ENCODE measurements at places on chromosomes 3 and 15.

GRCh38 chr15:80578206-80578595, 116.9 kb upstream of the ABHD17C start:
- DNase-seq = no peak

- no peak for DNase-seq
These were observed 166.3 kb upstream of the CHRM5 start for GRCh38 chr15:33801954-33802353.

GRCh38 chr15:48784756-48785155, 26.1 kb downstream of the CEP152 start:
- no peak for DNase-seq

GRCh38 chr3:16462679-16463078, 50.8 kb downstream of the RFTN1 start:
- DNase-seq = no peak

GRCh38 chr15:91472316-91472756, 372.3 kb downstream of the SV2B start:
- DNase-seq = no peak

- no peak for DNase-seq
These were observed 59.0 kb downstream of the GRIP2 start for GRCh38 chr3:14481018-14481645.

DNA sequence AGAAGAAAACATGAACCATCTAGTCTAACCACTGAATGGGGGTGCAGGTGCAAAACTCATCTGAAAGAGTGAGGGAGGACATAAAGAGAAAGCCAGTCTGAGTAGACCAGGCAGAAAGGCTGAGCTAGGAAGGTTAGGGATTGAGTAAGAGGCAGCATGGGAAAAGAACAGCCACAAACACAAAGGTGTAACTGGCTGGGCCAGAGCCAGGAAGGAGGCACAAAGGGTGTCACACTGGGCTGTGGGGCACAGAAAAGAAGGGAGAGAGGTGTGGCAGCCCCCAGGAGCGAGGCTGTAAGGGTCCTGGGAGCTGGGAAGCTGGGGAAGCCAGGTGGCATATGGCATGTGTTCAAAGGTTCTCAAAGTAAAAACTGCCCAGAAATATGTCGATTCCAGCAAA, 18.7 kb downstream of the IGSF11 start:
- DNase-seq = no peak

DNA sequence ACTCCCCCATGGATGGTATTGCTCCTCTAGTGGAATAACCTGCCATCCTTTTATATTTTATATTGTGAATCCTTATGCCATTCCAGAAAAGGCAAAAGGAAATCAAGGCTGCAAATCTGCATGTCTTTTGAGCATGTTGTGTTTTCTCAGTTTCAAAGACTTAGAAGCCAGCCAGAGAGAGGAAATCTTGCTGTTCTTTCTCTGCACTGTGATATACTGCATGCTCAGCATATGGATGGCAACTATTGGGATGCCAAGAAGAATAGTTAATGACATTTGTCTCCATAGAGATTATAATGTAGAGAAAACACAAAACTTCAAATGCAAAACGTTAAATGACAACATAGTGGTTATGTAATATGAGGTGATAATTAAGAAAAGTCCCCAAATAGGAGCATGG, 106.0 kb upstream of the NUDT16 start:
- DNase-seq = no peak

DNA sequence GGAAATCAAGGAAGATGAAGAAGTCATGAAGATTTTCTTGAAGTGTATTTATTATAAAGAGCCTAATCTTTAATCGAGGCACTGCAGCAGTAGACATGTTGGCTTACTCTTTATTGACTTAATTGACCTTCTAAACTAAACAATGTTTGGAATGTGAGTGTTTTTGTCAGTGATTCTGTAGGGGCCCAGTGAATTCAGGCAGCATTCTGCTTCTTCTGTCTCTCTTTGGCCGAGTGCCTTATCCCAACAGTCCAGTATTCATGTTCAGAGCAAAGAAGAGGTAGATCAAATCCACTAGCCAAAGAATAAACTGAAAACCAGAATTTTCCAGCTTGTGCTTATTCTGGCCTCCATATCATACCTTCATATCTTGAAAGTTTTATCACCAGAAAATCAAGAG, 55.7 kb downstream of the RLBP1 start:
- no peak for DNase-seq

DNA sequence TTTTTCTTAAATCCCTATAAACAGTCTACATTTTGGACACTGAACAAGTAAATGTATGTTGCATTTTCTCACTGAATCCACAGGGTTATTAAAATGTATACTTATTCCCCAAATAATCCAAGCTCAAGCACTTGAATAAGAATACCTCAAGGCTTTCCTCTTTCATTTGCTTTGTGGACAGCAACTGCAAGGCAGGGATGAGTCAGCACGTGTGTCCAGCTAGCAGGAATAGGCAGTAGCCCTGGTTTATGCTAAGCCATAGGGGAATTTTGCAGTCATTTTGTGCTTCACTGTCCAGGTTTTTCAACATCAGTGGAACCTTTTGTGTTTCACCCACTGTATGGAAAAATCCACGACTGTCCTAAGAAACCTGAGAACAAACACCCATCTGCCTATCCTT, 96.7 kb upstream of the KCNMB2 start:
- no peak for DNase-seq

DNA sequence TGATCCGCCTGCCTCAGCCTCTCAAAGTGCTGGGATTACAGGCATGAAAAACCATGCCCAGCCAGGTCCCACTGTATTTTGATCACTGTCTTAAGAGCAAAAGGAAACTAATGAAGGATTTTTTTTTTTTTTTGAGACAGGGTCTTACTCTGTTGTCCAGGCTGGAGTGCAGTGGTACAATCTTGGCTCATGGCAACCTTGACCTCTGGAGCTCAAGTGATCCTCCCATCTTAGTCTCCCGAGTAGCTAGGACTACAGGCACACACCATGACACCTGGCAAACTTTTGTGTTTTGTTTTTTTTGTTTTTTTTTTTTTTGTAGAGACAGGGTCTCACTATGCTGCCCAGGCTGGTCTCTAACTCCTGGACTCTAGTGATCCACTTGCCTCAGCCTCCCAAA, 6.4 kb downstream of the EMC3 start:
- no peak for DNase-seq

GRCh38 chr3:157029365-157029790, 130.6 kb downstream of the CCNL1 start:
- no peak for DNase-seq

DNA sequence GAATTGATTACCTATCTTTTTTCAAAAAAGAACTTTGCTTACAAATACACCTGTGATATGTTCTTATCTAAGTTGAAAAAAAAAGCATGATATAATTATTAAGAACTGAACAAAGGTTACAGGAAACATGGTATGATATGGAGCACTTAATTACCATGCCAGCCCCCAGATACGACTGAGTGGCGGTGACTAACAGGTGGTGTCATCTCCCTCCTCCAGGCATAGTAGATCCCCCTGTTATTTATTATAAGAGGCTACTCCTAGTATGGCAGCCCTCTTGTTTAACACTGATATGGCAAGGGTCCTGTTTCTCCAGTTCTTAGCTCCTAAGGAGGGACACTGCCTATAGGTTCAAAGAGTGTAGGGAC, 31.0 kb upstream of the TM4SF4 start:
- no peak for DNase-seq

DNA sequence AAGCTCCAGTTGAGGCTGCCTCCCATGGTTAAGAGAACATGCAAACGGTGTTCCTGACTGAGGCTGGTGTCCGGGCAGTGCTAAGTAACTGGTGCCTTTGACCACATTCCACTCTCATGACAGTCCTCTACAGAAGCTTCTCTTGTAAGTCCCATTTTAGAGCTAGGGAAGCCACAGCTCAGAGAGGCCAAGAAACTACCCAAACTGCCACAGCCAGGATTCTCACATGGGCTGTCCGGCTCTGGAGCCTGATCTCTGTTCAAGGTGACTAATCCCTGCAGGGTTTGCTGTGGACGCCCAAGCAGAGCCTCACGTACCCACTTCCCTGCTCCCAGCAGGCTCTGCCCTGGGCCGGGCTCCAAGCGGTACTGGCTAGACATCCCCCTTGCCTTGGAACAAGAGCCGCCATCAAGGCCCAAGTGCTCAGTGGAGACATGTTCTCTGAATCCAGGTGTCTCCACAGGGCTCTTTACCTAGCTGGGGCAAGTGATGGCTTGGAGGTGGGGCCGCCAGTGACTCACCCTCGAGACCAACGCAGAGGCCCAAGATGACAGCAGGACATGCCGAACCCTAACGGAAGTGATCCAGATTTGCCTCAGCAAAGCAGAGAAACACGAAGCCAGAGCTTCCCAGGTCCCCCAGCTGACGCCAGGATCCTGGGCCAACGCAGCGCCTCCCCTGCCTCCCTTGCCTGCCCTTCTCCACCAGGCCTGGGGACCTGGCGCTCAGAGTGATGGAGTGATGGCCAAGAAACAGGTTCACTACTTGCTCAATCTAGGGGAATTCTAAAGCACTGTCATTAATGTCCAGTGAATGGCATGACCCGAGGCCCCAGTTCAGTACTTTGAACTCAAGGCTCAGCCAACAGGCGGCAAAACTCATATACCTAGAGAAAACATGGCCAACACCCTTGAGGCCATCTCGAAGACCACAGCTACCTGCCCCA, 24.4 kb downstream of the KLHL25 start:
- no peak for DNase-seq

GRCh38 chr3:14791343-14791945, 27.3 kb upstream of the FGD5 start:
- DNase-seq = no peak

- DNase-seq = no peak
These were observed 19.5 kb upstream of the P4HTM start for GRCh38 chr3:48970586-48970985.

DNA sequence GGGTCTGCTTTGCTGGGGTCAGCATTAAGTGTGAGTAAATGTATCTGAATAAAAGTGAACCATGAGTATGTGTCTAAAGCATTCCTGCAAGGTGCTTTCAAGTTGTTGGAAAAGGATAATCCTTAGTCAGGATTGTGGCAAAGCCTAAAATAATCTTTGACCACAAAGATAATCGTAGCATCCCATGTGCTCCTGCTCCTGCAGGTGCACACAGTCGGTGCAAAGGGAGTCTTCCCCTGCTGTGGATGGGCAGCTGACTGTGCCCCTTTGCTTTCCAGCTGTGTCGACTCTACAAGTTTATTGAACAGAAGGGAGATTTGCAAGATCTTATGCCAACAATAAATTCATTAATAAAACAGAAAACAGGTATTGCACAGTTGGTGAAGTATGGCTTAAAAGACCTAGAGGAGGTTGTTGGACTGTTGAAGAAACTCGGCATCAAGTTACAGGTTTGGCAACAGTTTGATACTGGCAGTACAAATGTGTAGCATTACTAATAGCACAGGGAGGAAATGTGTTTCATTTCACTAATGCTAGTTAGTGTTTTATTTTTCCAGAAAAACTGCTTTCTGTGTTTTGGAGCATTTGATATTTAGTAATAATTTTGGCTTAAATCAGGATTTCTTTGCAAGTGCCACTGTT, 22.6 kb downstream of the SRP14 start:
- no peak for DNase-seq

DNA sequence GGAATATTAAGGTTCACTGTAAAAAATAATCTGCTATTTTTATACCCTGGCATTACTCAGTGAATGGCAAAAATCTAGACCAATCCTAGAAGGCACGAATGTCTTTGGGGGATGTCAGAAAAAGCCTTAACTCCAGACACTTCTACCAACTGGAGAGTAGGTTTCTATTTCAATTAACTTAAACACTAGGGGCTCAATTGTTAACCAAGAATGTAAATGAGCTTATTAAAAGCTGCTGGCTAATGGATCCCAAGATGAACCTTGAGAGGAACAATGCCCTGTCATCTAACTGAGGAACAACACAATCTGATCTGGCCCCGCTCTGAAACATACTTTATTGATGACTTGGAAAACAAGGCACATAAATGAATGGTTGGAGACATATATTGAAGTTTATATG, 701.4 kb downstream of the FHIT start:
- DNase-seq = no peak

DNA sequence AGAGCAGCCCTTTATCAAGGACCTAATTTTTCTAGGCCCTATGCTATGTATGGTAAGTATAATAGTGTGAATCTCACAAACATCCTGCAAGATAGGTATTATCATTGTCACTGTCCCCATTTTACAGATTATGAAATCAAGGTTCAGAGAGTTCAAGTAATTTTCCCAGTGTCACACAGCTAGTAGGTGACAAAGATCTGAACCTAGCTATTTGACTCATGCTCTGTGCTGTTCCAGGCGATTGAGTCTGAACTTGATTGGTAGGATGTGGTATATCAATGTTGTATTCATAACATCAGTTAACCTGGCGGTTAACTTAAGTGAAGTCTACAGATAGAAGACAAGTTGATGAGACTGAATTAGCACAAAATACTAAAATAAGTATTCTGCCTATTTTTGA, 229.9 kb downstream of the CHST2 start:
- no peak for DNase-seq

DNA sequence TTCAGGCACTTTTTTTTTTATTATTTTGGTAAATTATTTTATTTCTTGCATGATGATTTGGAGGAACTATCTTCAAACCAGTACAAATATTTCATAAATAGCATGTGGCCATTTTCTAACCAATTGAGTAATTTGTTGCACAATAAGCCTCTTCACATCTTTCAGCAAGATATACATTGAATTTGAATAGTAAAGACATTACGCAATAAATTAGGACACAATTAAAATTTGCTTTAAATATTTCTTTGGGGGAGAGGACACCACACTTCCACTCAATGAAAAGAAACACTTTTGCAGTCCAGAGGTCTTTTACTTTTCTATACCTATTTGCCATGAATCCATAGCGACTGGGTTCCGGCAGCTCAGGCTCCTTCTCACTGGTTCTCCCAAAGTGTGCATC, 762.6 kb upstream of the GOLIM4 start:
- no peak for DNase-seq

DNA sequence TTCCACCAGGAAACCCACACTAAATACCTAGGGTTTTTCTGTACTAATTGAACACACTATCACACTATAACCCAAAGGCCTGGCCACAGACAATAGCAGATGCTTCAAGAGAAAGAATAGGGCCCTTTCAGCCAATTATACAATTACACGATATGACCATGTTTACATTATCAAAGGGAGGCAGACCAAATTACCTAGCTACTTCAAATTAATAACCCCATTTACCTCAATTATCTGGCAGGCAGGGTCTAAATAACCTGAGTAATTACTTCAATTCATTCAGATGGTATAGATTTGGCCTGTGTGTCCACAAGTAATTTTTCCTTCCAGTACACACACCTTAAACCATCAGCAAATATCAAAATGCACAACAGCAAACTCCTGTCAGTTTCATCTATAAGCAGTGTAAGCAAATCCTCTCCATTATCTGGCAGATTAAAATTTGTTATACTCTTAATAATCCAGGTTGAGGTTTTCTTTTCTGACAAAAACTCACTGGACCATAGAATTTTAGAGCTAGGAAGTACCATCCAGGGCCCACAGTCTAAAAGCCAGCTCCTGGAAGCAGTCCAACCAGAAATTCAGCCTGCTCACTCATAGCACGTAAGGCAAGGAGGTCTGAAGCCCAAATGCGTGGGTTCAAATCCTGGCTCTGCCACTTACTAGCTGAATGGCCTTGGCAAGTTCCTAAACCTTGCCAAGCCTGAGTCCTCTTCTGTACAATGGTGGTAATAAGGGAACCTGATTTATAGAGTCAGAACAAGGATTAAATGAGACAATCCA, 51.8 kb downstream of the RFTN1 start:
- no peak for DNase-seq
